ENCODE measurements at places on chromosomes 4 and X.

GRCh38 chr4:135365065-135365464 is 1163.5 kb upstream of the PABPC4L start:
- no peak for DNase-seq

DNA sequence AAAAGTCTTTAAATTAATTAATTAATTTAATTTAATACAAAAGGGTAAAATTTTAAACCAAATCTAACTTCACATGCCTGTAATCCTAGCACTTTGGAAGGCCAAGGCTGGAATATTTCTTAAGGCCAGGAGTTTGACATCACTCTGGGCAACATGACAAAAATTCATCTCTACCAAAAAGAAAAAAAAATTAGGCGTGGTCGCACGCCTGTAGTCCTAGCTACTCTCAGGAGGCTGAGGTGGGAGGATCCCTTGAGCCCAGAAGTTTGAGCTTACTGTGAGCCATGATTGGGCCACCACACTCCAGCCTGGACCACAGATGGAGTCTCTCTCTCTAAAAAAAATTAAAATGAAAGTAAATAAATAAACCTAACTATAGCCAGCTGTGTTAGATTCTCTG is 39.2 kb upstream of the ANTXR2 start:
- no peak for DNase-seq

DNA sequence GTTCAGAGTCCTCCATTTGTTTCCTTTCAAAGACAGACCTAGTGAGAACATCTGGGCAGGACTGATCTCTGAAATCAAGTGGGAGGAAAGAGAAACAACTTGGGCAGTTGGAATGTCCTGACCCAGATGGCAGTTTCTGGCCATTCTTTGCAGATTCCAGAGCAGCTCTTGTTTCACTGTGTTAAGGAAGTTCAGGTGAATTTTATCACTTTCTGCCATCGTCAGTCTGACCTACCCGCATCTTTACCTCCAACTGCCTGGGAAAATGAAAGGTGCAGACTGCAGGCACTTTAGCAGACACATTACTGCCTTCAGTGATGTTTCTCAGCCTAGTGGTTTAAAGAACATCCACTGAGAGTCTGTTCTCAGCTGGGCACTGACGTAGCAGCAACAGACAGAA is 216.2 kb downstream of the CEP135 start:
- DNase-seq, result no peak

GRCh38 chrX:137684591-137684990 is 118.7 kb downstream of the ZIC3 start:
- peak; percentile 4 for DNase-seq

DNA sequence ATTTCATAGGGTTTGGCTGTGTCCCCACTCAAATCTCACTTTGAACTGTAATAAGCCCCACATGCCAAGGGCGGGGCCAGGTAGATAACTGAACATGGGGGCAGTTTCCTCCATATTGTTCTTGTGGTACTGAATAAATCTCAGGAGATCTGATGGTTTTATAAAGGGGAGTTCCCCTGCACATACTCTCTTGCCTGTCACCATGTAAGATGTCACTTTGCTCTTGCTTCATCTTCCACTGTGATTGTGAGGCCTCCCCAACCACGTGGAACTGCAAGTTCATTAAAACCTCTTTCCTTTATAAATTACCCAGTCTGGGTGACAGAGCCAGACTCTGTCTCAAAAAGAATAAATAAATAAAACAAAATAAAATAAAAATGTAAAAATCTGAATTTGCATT is 95.9 kb downstream of the PDS5A start:
- DNase-seq, result no peak

DNA sequence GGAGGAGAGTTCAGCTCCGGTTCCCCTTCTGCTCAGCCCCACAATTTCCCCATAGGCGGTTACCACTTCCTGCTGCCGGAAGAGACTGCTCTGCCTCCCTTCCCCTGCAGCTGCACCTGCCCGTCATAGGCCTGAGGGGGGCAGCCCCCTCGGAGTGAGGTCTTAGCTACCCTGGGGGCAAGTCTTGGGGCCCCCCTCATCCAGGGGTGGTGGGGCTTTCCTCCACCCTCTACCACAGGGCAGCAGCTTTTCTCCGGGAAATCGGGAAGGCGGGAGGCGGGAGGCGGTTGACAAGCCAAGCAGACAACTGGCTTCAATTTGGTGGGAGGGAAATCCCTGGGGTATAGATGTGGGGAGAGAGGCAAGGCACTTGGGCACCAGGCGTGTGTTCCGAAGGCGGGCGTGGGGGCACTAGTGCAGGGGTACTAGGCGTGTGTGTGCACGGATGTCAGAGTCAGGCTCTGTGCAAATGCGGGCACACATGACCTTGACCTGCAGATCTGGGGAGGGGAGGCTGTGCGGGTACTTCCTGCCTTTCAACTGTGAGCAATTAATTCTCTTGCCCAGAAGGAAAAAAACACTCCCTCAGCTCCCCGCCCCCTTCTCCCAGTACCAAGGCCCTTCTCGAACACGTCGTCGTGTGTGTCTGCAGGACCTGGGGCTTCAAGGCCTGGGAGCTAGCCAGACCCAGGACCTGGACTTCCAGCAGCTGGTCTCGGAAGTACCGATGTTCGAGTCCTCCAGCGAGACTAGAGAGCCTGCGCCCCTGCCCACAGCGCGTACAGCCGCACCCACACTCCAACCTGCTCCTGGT is 1.0 kb upstream of the ARHGAP4 start:
- DNase-seq, result no peak

- no peak for DNase-seq
Observed at GRCh38 chrX:101230636-101231035, 11.1 kb downstream of the DRP2 start.

DNA sequence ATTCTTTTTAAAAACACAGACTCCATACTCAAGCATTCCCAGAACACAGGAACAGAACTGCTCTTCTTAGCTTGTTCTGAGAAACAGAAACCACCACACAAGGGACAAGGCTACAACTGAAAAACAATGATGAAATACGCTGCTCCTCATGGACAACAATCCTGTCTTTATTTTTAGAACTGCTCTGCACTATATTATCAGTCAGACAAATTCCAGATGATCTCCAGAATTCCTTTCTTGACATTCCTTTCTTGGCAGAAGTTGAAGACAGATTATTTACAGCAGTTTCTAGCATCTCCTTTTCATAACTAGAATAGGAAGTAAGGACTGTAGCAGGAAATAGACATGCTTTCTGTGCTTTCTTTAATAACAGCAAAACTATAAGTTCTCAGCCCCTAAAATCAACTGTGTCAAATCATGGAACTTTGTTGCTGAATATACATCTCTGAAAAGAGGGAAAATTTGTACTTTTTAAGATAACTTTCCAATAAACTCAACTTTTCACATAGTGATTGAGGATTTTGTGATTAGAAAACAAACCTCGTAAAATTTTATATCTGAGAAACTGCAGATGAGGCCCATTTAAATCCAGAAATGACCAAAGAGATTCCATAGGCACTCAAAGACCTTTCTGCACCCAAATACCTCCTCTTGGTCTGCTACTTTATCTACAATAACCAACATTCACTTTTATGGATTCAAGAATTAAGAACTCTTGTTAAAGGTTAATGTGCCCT is 35.9 kb downstream of the ANTXR2 start:
- no peak for DNase-seq

DNA sequence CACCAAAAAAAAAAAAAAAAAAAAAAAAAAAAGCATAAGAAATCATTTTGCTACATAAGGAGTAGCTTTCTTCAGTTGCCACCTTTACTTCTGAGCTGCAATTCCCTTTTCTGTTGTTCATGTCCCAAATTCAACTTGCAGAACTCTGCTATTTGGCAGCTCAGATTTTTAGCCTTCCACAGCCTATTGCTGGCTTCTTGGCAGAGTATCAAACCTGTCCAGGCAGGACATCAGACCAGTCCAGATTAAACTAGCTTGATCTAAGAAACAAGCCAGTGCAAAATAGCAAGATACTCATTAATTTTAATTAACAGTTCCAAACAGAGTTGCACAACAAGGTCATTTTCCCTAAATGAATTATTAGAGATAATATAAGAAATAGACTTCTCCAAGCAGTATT is 123.6 kb upstream of the NR3C2 start:
- DNase-seq, result no peak

GRCh38 chr4:112966701-112967488 is 82.6 kb upstream of the ANK2 start:
- no peak for DNase-seq

DNA sequence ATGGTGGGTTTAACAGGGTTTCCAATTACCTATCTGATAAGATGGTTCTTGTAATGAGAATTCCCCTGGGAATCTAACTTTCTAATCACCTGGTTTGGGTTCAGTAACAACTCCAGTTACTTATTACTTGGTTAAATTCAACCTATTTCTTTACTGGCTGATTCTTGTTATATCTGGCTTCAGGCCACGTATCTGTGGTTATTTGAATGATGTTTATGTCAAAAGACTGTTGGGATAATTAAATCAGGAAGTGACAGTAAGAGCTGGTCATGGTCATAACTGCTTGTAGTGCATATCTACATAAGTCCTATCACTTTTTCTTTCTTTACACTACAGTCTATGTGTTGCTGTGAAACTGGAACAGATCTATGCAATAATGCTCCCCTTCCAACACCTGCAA is 108.1 kb downstream of the MID1 start:
- no peak for DNase-seq

GRCh38 chr4:111930659-111931058 is 214.6 kb upstream of the FAM241A start:
- no peak for DNase-seq

DNA sequence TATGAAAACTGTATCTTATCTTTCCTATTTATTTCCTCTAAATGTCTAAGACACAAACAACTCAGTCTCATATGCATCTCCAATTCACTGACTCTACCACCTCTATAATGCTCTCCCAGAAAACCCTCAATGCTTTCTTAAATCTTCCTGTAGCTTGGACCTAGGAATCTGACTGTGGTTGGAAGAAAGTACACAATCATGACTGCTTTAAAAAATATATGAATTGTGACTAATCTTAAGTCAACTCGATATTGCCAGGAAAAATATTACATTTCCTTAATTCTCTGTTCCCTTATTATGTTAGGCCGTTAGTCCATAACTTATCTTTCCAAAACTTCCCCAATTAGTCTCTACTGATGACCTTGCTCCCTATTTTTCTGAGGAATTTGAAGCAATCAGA is 87.0 kb downstream of the SPCS3 start:
- DNase-seq, result no peak

DNA sequence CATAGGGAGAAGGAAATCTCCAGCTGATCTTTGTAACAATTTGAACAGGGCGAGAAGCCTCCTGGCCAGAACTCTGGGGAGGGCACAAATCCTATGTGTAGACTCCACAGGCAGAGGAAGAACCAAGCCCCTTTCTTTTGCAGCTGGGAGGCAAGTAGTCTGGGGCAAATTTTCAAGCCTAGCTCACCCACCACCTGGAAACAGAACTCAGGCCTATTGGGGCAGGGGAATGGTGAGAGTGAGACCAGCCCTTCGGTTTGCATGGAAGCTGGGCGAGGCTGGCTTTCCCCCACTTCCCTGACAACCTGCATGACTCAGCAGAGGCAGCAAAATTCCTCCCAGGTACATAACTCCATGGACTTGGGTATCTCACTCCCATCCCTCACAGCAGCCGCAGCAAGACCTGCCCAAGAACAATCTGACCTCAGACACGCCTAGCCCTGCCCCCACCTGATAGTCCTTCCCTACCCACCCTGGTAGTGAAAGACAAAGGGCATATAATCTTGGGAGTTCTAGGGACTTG is 138.2 kb downstream of the EMCN start:
- DNase-seq, result no peak

GRCh38 chrX:121579016-121579760 is 531.8 kb downstream of the GLUD2 start:
- no peak for DNase-seq

- DNase-seq, result no peak
Observed at GRCh38 chr4:67765401-67765800, 11.2 kb upstream of the GNRHR start.

DNA sequence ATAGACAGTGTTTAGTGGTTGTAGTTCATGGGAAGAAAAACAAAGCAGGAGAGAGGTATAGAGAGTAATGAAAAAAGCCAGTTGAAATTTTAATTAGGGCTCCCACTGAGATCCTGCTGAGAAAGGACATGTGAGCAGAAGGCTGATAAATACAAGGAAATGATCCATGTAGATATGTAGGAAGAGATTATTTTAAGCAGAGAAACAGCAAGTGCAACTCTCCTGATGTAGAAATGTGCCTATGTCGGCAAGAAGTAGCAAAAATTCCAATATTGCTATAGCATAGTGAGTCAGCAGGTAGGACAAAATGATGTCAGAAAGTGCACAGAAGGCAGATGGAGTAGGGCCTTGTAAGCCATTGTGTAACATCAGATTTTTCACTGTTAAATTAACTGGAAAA is 1027.3 kb downstream of the PCDH18 start:
- no peak for DNase-seq

GRCh38 chr4:113059449-113060182 is 10.2 kb downstream of the ANK2 start:
- DNase-seq, result no peak

DNA sequence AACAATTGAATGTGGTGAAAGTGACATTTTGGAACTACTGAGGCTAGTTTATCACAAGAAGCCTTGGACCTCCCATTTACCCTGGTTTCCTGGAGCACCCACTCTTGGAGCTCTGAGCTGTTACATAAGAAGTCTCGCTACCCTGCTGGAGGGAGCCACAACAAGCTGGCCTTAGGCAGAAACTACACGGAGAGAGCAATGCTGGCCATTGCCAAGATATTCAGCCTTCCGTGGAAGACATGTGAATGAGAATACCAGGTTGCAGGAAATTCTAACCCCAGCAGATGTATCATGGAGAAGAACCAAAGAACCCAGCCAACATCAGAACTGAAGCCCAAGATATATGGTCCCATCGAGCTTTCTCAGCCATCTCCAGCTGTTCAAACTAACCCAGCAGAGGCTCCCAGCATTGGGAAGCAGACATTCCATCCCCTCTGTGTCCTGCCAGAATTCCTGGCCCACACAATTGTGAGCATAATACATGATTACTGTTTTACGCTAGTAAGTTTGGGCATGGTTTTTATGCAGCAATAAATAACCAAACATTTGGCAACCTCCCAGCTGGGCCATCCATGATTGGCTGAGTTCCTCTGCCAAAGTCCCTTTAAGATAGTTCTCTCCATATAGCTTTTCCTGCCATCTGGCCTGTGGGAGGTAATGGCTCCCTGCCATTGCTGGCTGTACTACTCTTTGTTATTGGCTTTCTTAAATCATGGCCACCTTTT is 17.9 kb upstream of the PDE5A start:
- no peak for DNase-seq

DNA sequence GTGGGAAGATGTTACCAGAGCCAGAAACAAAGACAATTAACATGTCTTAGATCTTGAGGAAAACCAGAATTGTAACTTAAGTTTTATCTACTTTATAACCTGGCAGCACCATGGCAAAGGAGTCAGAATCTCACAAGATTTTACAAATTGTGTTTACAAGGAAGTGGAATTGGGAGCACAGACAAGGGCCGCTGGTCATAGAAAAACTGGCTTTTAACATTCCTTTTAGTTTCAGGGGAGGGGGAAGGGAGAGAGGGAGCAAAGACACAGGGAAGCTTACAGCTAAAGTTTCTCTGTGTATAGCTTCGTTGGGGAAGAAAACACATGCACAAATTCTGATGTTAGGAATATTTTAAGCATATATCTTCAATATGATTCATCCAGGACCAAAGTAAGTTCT is 10.3 kb upstream of the UGT2B11 start:
- no peak for DNase-seq

- DNase-seq, result no peak
Observed at GRCh38 chr4:151486168-151486567, 77.2 kb downstream of the FHIP1A start.

- DNase-seq, result no peak
Observed at GRCh38 chrX:39414290-39414854, 613.1 kb downstream of the MID1IP1 start.
